ENCODE measurements at places on chromosomes 13 and 19. TPM values are rescaled to one million over a fixed set of nuclear protein-coding genes. Genes with fewer than 3 reads are reported as not detected.

The HSPB6 gene
- 2.7 TPM for total RNA-seq

The FGF21 gene
- not detected for total RNA-seq

The CNFN gene
- not detected for total RNA-seq

The KASH5 gene
- total RNA-seq, result not detected

The ZNF813 gene
- 2.3 TPM for total RNA-seq

The ELANE gene
- not detected for total RNA-seq

The TMEM255B gene
- total RNA-seq, result 85.0 TPM

The ZNF285 gene
- total RNA-seq, result 3.6 TPM

The LDLR gene
- total RNA-seq, result 175 TPM

The ARMC6 gene
- 35.4 TPM for total RNA-seq

The DNAJB1 gene
- 58.6 TPM for total RNA-seq

The ZNF763 gene
- 0.48 TPM for total RNA-seq

The C1QTNF9 gene
- not detected for total RNA-seq

The KLHL1 gene
- not detected for total RNA-seq

The SAMD4B gene
- 82.1 TPM for total RNA-seq

The GAS6 gene
- 69.2 TPM for total RNA-seq

All from endothelial cell of umbilical vein (primary cell).